ENCODE measurements at places on chromosomes 12 and 14. TPM values are rescaled to one million over a fixed set of nuclear protein-coding genes. Genes with fewer than 3 reads are reported as not detected.

The B3GNT4 gene
- 1.6 TPM for polyA plus RNA-seq

The KLRD1 gene
- polyA plus RNA-seq: 0.22 TPM

The ASB2 gene
- polyA plus RNA-seq: 0.31 TPM

The TGFB3 gene
- 135 TPM for polyA plus RNA-seq

The IL26 gene
- not detected for polyA plus RNA-seq

The GPD1 gene
- 60.1 TPM for polyA plus RNA-seq

Data from left renal pelvis (tissue), 4 donors.